Large intestine (tissue), 12 donors: ENCODE measurements at places on chromosomes 5 and 9.

DNA sequence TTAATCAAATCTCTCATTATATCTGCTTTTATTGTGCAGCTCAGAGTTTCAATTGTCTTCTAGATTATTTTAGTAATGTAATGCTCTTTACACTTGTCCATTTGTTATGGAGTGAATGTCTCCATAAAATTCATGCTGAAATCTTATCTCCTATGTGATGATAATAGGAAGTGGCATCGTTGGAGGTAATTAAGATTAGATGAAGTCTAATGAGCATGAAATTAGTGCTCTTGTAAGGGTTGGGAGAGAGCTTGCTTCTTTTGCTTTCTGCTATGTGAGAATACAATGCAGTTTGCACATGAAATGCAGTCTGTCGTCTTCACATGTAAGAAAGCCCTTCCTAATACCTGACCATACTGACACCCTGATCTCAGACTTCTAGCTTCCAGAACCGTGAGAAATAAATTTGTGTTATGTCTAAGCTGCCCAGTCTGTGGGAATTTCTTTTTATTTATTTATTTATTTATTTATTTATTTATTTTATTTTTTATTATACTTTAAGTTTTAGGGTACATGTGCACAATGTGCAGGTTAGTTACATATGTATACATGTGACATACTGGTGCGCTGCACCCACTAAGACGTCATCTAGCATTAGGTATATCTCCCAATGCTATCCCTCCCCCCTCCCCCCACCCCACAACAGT is 1399.2 kb upstream of the CDH6 start:
- no peak for DNase-seq

GRCh38 chr5:106940986-106941385 is 729.8 kb downstream of the EFNA5 start:
- peak; percentile 35 for DNase-seq

GRCh38 chr9:121989010-121989409 is 104.1 kb downstream of the TTLL11 start:
- DNase-seq = peak; percentile 80

GRCh38 chr5:61123145-61123544 is 39.1 kb downstream of the SMIM15 start:
- DNase-seq = peak; percentile 66

GRCh38 chr5:6937677-6938076 is 224.4 kb downstream of the TENT4A start:
- no peak for DNase-seq

DNA sequence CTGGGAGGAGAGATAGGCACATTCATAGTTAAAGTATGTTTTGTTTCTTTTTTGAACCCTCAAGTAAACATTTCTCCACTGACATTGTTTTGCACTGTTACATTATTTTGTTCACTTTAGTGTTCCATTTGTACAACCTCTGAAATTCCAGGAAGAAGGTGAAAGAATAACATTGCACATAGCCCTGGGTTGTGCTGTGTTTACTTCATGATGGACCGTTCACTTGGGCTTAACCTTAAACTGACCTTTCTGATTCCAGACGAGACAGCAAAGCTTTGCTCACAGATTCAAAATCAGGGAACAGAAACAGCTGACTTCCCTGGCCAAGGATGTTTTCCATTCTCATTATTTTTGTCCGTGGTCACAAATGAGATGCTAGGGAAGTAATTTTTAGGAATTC is 42.8 kb upstream of the GDNF start:
- DNase-seq = no peak

DNA sequence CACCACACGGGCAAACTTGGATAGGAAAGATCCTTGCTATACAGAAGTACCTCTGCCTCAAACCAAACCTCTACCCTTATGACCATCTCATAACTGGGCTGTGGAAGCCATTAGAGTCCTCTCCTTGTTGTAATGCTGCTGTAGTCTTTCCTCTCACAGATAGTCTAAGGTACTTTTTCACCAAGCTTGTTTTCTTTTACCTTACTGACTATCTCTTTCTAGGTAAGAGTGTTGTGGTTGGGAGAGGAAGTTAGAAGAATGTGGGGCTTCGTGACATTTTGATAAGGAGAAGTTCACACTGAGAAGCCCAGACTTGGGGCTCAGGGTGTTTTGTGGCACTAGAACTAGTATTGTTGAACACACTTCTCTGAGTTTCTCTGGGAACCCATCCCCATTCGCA is 8.9 kb downstream of the CFAP95 start:
- DNase-seq = no peak

- no peak for DNase-seq
These were observed 14.7 kb upstream of the TNC start for GRCh38 chr9:115132648-115133047.

DNA sequence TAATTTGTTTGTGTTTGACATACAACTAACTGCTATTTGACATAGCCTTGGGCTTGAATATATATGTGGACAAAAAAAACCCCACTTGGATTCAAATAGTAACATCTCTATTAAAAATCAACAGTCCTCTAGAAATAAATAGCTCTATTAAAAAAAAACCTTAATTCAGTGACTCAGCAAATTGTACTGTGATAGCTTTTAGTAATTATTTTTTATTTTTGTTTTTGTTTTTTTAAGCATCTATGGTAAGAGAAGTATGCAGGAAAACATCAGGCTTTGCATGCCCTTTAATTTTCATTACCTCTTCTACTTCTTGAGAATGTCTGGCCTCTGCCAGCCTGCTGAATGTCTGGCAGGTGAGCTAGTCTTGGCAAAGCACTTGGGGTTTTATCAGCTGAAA is 300.7 kb downstream of the NPR3 start:
- DNase-seq = no peak

DNA sequence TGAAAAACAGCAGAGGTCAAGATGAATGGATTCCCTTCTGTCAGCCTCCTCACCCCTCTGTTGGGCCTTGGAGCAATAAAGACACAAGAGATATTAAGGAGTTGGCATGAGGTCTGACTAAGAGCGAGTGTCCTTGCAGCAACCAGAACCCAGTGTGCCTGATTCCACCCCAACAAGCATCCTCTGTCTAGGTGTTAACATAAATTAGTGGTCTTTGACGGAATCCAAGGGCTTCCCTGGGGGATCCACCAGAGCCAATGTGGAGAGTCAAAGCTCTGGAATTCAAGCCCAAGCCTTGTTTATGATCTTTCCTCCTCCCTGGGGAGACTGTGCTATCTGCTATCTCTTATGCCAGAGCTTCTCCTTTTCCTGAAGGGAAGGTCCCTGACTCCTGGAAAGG is 128.1 kb upstream of the SMIM23 start:
- no peak for DNase-seq

DNA sequence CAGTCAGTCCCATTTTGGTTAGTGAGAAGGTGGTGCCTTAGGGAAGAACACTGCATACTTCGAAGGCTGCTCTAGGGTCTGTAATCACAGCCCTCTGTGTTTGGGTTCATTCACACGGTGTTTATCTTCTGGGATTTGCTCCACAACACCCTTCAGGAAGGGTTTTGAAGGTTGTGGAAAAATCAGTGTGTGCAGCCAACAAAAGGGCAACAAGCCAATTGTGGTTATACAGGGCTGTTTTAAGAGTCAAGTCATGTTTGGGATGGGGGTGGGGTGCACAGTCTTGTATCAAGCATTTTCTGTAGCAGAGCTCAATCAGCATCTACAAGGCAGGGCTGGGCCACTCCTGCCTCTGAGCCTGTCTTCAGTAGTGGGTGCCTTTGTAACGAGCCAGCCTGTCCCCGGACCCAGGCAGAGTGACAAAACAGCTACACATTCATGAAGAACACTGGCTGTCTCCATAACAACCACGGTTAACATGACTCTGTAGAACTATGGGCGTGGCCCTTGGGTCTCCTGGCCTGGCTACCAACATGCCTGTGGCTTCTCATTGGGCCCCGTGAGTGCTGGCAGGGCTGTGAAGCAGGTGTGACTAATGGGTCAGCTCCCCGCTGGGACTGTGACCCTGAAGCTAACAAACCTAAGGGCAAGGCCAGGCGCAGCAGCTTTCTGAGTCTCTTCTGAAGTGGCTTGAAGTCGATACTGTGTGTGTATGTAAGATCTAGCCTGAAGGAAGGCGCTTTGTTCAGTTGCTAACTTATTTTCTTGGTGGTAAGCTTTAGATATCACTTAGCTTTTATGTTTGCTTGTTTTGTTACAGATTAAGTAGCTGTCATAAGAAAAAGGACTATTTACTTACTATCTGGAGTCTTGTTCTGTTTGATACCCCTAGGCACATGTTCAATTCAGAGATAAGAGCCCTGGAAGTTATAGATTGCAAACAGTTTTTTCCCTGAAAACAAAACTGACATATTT is 27.9 kb upstream of the GOLM1 start:
- DNase-seq = peak; percentile 97

- no peak for DNase-seq
These were observed 54.0 kb downstream of the PAPPA start for GRCh38 chr9:116207371-116208111.

- no peak for DNase-seq
These were observed 85.8 kb downstream of the FAM114A2 start for GRCh38 chr5:153952893-153953292.

- no peak for DNase-seq
These were observed 114.0 kb upstream of the MTAP start for GRCh38 chr9:21688108-21689102.

DNA sequence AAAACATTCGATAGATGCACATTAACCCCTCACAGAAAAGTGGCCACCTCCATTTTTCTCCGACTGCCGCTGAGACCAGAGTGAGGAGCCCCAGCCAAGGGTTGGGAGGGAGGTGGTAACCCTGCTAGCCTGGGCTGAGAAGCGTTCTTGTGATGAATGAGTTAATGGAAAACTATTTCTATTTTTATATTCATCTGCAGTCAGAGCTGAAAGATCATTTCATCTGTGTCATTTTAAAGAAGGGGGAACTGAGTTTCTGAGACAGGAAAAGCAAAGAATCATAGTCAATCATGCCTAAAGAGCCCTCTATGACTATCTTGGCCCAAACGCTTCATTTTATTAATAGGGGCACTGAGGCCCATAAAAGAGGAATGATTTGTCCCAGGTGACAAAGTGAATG is 229.5 kb downstream of the PAPPA start:
- DNase-seq = no peak

DNA sequence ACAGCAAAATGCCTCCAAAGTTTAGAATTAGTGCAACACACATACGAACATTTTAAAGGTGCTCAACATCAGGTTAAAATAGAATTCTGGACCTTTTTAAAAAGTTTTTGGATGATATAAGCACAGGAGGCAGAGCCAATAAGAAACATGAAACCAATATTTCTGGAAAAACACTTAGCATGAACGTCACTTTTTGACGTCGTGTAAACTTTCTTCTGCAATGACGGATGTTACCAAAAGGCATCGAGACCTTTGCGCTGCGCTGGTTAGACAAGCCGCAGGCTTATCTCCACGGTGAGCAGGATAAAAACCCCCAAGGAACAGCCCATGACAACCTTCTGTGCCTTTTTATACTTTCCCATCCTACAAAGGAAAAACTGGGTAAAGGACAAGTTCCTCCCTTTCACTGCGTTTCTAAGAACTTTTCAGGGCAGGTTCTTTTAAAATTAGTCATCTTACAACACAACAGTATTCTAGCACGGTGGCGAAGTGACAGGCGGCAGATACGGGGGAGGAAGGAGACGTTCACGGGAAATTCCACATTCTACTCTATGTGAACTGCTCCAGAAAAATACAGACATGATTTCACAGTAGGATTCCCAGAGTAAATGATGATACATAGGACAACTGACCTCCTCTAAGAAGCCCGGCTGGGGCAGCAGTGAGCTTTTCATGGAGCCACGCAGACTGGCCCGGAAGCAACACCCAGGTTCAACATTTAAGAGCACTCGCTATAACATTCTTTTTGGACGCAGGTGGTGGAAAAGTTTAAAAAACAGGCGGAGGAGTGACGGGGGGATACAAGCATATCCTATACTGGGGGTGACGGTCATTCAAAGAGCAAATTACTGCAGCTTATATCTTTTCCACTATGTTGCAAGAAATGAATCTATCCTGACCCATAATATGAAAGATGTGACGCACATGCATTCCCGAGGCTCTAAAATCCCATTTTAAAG is 52.4 kb downstream of the USP20 start:
- no peak for DNase-seq

GRCh38 chr5:6183391-6184390 is 194.7 kb downstream of the MED10 start:
- no peak for DNase-seq

DNA sequence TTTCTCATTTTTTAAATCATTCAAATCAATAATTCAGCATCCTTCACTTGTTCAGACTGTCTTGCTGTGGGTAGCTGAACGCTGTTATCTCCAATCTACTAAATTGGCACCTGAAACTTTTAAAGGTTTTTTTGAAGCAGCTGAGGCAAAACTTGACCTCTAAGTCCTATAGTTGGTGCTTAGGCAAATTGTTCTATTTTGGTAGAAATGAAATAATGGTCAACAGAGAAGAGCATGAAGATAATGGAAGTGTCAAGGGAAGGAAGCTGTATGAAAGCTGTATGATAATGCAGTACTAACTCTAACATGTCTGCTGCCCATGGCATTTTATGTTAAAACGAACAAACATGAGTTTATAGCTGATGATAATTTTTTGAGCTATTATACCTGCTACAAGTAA is 138.0 kb downstream of the GDNF start:
- no peak for DNase-seq

DNA sequence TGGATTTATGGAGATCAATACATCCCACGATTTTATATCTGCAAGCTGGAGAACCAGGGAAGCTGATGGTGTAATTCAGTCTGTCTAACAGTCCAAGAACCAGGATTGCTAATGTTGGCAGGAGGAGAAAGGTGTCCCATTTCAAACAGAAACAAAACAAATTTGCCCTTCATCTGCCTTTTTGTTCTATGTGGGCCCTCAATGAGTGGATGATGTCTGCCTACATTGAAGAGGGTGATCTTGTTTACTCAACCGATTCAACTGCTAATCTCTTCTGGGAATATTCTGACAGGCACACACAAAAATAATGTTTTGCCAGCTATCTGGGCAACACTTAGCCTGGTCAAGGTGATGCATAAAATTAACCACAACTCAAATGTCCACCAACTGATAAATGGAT is 65.1 kb upstream of the IL33 start:
- DNase-seq = no peak

- DNase-seq = no peak
These were observed 140.5 kb downstream of the SCAMP1 start for GRCh38 chr5:78500871-78501270.

DNA sequence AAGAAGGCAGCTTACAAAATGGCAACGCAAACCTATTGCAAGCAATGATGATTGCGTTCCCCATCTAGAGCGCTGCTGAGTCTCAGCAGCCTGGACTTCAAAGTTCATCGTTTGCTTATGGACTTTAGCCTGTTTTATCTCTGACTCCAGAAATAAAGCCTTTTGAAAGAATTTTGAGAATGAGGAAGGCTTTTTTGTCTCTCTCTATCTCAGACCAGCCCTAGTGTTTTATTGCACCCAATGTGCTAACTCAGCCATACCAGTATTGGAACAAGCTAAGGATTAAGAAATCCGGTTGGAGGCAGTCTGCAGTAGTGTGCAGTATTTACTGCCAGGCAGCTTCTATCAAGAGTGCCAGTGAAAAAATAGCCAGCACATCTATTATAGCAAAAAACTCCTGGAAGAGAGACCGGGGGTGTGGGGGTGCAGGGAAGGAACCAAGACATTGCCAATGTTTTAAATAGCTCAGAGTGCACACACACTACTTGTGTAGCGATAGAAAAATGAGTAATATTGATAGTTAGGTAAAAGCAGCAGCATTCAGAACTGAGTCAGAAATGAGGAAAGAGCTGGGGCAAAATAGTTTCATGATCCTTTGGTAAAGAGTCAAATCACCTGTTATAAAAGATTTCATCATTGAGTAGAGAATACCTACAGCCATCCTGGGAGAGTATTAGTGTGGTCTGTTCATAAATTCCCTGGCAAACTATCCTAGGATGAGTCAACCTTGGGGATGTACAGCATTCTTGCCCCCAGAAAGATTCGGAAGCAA is 219.0 kb downstream of the ZNF608 start:
- peak; percentile 96 for DNase-seq

GRCh38 chr9:8845376-8845775 is 1045.8 kb upstream of the DMAC1 start:
- DNase-seq = no peak
